Epithelial cell of proximal tubule (primary cell): ENCODE measurements at places on chromosomes 5 and 9. TPM values are rescaled to one million over a fixed set of nuclear protein-coding genes. Genes with fewer than 3 reads are reported as not detected.

The TRPM3 gene
- not detected in 2 replicates for total RNA-seq

The CAMK2A gene
- not detected in 2 replicates for total RNA-seq

The SPATA6L gene
- total RNA-seq: 0.92 and 1.7 TPM in 2 replicates

The TMC1 gene
- not detected in 2 replicates for total RNA-seq

DNA sequence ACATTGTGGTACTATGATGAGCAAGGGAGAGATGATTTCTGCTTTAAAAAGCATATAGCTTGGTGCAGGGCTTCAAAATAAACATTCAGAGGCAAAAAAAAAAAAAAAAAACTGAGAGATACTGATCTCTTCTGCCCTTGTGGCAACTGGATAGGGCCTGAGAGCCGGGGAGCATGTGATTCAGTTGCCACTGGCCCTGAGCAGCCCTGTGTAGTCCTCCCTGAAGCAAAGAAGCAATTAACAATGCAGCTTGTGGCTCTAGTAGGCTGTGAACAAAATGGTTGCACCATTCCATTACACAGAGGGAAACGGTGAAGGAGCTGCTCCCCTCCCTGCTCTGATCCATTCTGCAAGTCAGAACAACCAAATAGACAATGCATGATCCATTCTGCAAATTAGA is 347.5 kb upstream of the DAB2 start:
- no peak for DNase-seq

DNA sequence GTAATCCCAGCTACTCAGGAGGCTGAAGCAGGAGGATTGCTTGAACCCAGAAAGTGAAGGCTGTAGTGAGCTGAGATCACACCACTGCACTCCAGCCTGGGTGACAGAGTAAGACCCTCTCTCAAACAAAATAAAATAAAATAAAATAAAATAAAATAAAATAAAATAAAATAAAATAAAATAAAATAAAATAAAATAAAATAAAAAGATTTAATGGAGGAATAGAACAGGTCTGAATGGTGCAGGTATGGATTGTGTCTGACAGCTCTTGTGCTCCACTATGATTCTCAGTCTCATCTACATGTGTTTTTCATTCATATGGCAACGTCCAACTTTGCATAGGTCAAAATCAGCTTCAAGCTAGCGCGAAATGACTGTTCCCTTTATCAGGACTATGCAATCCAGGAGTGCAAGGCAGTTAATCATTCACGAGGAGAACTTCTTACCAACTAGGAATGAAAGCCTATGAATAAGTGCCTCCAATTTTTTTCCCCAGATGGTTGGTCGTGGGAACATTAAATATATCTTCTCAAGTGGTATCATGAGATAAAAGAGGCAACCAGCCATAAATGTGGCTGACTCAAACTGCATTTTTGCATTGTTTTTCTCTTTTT is 1392.3 kb upstream of the CDH9 start:
- DNase-seq: peak; percentile 35

DNA sequence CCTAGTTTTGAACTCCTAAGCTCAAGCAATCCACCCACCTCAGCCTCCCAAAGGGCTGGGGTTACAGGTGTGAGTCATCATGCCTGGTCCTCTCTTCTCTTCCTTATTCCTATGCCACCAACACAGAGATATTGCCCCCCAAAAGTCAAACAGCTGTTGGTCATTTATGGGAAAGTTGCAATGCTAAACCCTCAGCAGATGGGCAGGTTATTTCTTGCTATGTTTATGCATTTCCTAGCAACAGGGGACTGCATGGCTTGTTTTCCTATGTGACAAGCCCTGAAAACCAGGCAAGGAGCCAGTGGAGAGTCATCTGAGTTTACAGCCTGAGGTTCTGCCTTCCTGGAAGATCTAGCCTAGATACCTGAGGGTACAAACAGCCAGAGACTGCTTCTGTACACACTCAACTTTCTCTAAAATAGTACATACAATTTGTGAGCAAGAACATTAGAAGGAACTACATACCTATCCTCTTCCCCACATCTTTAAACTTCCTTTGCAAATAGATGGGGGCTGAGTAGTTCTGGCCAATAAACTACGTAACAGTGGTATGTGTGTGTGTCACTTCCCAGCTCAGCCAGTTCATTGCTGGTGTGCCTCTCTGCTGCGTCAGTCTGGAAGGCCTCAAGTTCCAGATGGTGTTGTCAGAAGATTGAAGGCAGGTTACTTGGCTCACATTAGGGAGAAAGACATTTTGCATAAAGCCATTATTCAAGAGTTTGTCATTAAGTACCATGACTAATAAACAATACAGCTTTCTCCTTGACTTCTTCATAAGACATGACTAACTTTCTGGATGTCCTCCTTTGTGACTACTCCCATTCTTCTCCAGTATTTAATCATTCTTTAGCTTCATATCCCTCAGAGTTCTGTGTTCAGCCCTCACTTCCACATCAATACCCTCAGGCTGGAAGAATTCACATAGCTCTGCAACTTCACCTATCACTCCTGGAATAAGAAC is 65.3 kb downstream of the CSNK1A1 start:
- DNase-seq: peak; percentile 97

GRCh38 chr5:100904259-100904861 is 1.3 kb upstream of the ST8SIA4 start:
- DNase-seq: no peak

GRCh38 chr9:108416324-108416723 is 439.5 kb downstream of the ACTL7B start:
- DNase-seq: no peak

DNA sequence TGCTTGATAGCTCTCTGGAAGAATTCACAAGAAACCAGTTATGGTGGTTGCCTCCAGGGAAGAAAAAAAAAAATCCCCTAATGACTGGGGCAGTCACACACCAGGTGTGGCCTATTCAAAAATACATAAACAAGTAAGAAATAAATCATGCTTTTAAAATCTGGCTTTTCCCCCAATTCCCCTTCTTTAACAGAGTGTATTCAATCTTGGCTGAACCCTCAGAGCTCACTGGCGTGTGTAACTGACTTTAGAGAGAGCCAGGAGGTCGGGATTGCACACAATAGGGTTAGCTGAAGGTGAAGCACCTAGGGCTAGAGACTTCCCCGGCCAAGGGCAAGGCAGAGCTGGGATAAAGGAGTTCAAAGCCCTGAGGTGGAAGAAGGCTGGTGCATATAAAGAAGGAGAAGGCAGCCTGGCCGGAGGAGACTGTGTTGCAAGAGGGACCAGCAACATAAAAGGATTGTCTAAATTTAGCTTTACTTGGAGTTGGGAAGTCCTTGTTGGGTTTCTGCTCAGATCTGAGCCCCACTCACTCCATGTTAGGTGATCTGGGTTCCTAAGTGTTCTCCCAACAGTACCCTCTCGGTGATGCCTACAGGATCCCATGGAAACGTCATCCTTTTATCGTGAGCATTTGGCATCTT is 19.7 kb downstream of the FNBP1 start:
- no peak for DNase-seq

GRCh38 chr5:115377468-115378217 is 81.2 kb upstream of the CCDC112 start:
- peak; percentile 87 for DNase-seq

DNA sequence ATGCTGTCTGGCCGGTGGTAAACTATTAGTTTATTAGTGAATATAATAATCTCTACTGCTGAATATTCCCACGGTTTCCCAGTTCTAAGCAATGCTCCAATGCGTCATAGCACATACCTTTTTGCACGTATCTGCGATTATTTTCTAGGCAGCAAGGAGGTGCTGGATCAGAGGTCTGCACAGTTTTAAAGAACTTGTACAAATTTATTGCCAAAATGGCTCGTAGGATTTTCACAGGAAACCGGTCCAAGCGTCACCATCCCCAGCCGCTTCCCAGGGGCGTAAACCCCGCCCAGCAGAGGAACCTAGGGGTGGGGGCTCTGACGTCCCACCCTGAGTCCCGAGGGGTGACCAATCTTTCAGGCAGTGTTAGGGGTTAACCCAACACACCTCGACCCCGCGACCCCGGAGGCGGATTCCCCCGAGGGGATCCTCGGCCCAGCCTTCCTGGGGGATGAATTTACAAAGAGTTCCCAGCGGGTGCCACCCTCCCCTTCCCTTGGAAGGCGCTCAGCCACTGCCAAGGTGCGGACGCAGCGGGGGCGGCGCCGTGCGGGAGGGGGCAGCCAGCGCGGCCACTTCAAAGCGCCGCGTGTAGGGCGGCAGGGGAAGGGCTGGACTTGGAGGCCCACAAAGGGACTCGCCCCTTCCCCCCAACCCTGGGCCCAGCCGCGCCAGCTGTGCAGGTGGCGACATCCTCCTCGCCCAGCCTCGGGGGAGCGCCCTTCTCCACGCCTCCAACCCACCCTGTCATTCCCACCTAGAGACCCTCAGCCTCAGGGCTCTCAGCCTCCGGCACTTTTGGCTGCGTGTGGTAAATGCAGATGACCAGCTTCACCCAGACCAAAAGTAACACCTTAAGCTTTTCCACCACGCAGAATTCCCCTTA is 43.5 kb upstream of the TCF7 start:
- no peak for DNase-seq

DNA sequence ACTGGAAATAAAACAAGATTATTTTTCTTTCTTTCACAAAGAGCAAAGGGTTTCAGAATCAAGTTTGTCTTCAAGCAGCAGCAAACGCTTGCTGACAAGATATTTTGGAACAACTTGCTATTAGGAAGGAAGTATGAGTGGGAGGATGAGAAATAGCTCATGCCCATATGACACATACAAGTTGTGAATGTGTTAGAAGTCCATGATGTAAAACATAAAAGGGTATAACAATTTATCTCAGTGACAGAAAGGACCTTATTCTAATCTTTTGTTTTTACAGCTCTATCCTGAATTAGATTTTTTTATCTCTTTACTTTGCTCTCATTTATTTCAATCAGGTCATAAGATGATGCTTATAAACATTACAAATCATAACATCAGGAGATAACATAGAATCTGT is 516.6 kb upstream of the MEF2C start:
- no peak for DNase-seq

DNA sequence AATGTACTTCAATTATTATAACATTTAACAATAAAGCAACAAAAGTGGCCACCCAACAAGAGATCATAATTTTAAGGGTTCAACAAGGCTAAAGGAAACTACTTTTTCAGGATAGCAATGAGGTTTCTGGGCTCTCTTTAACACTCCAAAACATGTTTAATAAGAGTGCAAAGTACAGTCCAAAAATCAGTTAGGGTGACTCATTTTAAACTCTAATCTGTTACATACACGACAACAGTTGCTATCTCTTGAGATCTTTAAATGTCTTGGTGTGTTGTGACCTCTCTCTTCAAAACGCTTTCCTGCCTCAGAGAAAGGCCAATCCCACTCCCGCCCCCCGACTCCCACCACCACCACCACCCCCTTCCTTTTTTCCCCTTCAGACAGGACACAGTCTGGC is 11.5 kb downstream of the NFIB start:
- DNase-seq: no peak

DNA sequence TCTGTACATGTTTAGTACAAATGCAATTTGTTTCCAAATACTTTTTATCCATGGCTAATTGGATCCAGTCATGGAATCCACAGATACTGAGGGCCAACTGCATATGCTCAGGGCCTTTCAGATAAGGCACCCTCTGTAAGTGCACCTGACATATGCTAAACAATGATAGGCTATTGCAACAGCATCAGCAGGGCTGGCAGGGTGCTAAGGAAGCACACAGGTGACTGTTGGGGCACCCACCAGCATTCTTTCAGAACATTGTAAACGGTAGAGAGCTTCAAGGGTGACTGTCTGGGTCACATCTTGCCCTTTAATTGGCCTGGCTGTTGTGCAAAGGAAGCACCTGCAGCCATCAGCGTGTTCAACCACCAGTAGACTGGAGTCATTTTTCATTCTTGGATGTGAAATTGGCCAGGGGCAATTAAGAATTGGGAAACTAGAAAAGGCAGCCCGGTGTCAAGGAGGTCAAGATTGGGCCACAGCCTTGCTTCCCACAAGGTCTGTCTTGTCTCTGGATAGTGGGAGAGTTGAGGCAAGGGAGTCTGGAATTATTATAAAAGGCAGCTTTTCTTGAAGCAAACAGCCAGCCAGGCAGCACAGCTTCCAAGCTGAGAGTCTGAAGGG is 129.3 kb upstream of the RAI14 start:
- no peak for DNase-seq

- no peak for DNase-seq
Measured at GRCh38 chr5:41721516-41721915, 148.7 kb downstream of the OXCT1 start.

- no peak for DNase-seq
Measured at GRCh38 chr9:14981291-14981950, 71.2 kb upstream of the FREM1 start.

- DNase-seq: no peak
Measured at GRCh38 chr9:126183266-126183665, 143.4 kb upstream of the MVB12B start.
